ENCODE measurements at places on chromosomes 2 and 18.

GRCh38 chr2:69032336-69032735 lies 19.4 kb downstream of the ANTXR1 start:
- DNase-seq = no peak

GRCh38 chr18:78784861-78785260 lies 194.8 kb upstream of the SALL3 start:
- DNase-seq = no peak

- no peak for DNase-seq
These were observed 11.2 kb upstream of the FOSL2 start for GRCh38 chr2:28381225-28382180.

DNA sequence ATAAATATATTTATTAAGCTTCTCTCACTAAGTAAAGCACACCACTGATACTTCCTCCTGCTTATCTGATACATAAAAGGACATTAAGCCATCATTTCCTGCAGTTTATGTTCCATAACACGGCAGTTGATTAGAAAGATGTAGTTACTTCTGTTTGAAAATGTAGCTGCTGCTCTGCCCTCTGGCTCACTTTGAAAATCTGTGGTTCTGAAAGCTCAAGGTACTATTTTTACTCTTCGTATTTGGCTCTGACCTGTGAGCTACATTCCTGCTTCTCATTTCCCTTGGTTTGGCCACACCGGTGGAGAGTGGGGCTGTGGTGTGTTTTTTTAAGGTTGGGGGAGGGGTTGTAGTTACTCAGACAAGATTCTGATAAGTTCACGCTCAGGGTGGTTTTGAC lies 12.8 kb upstream of the TTN start:
- no peak for DNase-seq

DNA sequence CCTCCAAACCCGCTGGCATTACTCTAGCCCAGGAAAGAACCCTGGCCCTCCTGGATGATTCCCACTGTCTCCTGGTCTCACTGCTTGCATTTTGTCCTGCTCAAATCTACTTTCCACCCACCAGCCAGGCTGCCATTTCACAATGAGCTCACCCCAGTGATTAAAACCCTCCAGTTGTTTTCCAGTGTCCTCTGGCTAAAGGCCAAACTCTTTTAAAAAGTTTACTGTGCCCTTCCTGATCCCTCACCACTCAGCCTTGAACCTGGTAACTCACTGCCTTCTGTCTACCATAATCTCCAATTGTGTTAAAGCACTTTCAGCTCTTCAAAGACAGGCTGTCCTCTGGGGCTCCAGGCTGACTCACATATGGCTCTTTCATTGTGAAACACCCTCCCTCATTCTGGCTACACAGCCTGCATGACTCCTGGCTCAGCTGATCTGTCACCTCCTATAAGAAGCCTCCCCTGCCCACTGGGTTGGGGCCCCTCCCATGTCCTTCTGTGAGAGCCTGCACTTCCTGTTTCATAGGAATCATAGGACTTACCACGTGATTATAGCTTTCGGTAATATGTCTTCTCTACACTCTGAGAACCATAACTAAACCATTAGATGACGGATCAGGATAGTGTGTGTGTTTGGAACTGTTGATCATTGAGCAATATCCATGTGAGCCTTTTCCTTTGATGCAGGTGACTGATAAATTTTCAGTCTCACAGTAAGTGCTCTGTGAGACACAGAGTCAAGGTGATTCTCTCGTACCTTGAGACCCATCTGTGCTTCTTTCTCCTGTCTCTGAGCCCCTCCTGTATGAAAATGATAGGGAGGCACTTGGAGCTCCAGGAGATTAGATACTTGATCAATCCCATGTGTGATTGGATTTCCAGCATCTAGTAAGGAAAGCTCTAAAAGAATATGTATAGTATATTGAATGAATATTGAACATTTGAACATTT lies 590.8 kb upstream of the ID2 start:
- peak; percentile 48 for DNase-seq

- DNase-seq = no peak
These were observed 629.4 kb downstream of the TSN start for GRCh38 chr2:122384768-122385333.

DNA sequence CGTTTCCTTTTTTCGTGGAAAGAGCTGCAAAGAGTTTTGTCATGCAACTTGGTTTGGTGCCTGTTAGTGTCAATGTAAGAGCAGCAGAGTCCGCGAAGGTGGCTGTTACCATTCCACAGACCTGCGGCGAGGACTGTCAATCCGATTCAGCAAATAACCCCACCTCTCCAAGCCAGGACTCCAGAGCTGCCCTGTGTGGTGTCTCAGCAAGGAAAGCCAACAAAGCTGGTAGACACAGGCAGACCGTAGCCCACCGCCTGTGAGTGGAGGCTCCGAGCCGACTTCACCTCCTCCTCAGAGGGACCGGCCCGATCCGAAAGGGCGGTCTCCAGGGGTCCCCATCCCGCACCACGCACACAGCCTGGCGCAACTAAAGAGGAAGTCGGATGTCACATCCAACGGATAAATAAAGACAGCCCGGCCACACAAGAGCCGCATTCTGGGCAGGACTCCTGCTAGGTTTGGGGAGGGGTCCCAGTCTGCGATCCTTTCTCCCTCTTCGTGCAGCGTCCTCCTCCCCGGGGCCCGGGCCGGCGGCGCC lies 819 bp downstream of the ANKRD44 start:
- DNase-seq = peak; percentile 53

- DNase-seq = no peak
These were observed 38.9 kb downstream of the HIBCH start for GRCh38 chr2:190280565-190281350.

DNA sequence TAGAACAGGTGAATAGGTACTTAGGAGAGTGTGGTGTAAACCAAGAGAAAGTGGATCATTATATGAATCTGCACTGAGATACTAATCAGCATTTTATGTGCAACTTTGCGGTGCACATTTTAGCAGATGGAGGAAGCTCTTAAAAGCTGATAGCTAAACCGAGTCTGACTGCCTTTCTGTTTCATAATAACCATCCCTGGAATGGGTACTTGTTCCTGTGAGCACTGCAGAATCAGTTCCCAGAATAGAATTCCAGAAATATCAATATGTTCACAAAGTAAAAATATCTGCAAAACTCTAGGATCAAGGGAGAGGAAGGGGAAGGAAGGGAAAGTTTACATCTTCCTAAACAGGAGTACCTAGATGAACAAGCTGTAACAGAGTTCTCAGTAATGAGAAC lies 432.2 kb upstream of the HNRNPA3 start:
- no peak for DNase-seq

DNA sequence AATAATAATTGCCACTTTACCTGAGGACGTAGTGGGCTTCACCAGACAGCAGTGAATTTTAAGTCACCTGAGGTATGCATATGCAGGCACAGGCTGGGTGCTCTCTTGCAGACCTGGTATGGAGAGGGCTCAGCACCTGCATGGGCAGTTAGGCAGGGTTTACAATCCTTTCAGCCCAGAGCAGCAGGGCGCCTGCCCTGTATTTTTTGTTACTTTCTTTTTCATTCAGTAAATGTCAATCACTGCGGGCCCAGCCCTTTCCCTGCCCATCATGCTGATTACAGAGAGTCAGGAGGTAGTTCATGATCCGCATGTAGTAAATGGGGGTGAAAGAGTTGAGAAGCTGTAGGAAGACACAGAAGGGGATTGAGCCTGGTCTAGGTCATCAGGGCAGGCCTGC lies 147.0 kb upstream of the ALPP start:
- no peak for DNase-seq

GRCh38 chr2:157404363-157404762 lies 39.5 kb downstream of the CYTIP start:
- DNase-seq = no peak

- no peak for DNase-seq
These were observed 61.6 kb downstream of the SOWAHC start for GRCh38 chr2:109675666-109676345.

GRCh38 chr2:191803007-191803406 lies 43.9 kb downstream of the CAVIN2 start:
- DNase-seq = no peak

DNA sequence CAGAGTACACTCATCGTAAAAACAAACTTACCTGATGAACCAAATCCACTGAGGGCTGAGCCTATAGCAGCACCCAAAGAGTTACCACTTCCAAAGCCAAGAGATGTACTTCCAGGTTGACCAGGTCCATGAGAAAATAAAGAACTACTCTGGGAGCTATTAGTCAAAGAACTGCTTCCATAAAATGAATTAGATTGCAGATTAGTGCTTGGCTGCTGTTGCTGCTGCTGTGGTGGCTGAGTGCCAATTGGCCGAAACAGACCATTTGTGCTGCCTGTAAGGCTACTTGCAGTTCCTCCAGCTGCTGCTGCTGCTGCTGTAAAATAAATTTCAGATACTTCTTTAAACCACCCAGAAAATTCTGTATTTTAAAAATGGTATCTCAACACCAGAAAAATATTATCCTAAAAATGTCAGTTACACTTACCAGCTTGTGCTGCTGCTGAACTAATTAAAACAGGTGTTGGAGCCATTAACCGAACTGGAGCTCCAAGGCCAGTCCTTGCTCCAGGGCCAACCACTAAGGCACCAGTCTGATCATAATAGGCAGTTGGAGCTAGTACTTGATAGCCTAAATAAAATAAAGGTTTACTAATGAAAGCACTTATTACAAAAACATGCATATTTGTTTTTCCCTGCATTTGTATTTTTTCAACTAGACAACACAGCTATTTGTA lies 58.1 kb upstream of the SDC1 start:
- peak; percentile 82 for DNase-seq

GRCh38 chr18:8999872-9000271 lies 102.6 kb upstream of the NDUFV2 start:
- no peak for DNase-seq

DNA sequence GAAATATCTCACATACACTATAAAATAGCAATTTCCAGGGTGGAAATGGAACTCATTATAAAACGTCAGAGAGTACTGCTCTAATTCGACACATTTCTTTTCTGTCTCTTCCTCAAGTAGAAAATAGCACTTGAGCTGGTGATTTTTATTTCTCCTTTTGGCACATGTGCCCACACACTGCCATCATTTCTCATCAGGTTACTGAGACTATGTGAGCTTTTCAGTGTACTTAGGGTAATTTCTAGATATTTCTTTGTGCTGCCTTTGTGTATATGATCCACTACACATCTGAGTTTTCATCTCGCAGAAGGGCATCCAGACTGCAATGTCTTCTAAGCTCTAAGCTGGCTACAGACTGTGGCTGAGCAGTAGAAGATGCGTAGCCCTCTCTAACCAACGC lies 62.1 kb upstream of the PGAP1 start:
- DNase-seq = no peak

- no peak for DNase-seq
These were observed 528 bp upstream of the ATG16L1 start for GRCh38 chr2:233250985-233251305.

GRCh38 chr2:233416706-233417105 lies 62.4 kb downstream of the DGKD start:
- no peak for DNase-seq

- no peak for DNase-seq
These were observed 111.9 kb upstream of the MAPRE2 start for GRCh38 chr18:34929336-34929780.

GRCh38 chr18:49476664-49477411 lies 10.2 kb downstream of the C18orf32 start:
- DNase-seq = no peak

- DNase-seq = no peak
These were observed 579 bp downstream of the STAT4 start for GRCh38 chr2:191150230-191150599.

- no peak for DNase-seq
These were observed 207.5 kb downstream of the STK39 start for GRCh38 chr2:168039881-168040280.

DNA sequence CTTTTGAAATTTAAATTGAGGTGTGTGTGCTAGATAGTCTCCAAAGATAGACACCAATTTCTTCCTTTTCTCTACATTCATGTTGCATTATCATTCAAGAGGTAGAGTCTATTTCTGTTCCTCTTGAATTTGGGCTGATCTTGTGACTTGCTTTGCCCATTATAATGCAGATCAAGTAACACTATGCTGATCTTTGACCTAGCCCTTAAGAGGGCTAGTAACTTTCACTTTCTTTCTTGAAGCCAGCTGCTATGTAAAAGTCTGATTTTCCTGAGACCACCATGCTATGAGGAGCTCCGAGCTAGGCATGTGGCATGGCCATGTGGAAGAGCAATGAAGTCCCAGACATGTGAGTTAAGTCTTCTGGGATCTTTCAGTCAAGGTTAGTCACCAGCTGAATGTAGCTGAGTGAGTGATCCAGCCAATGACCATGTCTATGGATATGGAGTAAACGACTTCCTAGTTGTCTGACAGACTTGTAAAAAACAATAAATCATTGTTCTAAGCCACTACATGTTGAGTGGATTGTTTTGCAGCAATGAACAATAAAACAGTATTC lies 189.4 kb upstream of the CWC22 start:
- DNase-seq = no peak

DNA sequence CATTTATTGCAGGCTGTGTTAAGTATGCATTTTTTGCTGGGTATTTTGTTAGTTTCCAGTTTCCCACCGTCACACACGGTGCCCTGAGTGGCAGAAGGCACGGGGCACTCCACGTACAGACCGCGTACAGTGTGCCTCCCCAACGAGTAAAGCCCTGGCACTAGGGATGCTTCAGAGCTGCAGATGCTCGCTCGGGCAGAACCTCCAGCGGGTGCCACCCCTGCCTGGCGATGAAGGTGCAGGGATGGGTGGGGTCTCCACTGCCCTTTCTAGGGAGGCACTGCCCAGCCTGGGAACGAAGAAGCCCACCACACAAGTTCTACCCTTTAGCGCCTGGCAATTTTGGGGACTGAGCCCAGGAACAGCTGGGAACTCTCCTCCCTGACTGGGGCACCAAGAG lies 4.1 kb downstream of the GREB1 start:
- DNase-seq = no peak

- no peak for DNase-seq
These were observed 16.2 kb downstream of the PDE11A start for GRCh38 chr2:178056345-178056744.

- no peak for DNase-seq
These were observed 12.1 kb downstream of the ACOXL start for GRCh38 chr2:110744429-110744828.

DNA sequence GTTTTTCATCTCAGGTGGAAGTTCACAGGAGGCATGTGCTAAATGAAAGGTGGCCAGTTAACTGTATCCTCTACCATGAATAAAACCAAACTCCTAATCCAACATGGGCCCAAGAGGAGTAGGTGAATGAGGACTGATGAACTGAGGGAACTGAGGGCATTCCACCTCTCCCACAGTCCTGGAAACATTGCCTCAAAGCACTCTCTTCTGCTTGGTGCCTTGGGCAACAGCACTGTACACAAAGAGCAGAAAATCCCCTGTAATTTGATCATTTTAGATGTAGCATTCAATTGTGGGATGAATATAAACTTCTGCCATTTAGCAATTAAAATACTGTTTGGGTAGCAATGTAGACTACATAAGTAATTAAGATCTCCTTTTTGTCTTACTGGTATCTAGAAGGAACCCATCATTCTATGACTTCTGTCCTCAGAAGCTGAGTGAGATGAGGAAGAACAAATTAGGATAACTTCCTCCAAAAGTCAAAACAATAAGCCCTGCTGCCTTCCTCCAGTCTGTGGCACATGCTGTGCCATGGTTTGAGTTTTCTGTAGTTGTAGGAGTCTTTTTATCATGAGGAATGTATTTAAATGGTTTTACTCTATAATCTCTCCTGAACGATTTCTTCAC lies 86.7 kb upstream of the ZEB2 start:
- no peak for DNase-seq

- no peak for DNase-seq
These were observed 46.5 kb upstream of the ST3GAL5 start for GRCh38 chr2:85935170-85935745.
